ENCODE measurements at places on chromosomes 2 and 18.

DNA sequence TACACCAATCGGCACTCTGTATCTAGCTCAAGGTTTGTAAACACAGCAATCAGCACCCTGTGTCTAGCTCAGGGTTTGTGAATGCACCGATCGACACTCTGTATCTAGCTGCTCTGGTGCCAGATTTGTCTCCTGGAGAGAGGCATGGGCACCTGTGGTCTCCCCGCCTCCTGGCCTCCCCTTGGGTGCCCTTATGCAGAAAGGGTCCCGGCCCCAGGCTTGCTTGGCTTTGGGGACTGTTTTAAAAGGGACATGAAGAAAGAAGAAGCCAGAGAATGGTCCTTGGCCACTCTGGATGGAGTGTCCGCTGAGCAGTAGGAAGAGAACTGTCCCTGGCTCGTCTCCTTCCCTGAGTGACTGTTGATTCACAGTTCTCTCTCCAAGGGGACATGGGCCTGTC lies 11.5 kb upstream of the ALPP start:
- DNase-seq, result no peak

- no peak for DNase-seq
Observed at GRCh38 chr18:13371689-13372418, 153.3 kb downstream of the LDLRAD4 start.

GRCh38 chr2:197307933-197308521 lies 2.6 kb downstream of the ANKRD44 start:
- DNase-seq, result no peak

DNA sequence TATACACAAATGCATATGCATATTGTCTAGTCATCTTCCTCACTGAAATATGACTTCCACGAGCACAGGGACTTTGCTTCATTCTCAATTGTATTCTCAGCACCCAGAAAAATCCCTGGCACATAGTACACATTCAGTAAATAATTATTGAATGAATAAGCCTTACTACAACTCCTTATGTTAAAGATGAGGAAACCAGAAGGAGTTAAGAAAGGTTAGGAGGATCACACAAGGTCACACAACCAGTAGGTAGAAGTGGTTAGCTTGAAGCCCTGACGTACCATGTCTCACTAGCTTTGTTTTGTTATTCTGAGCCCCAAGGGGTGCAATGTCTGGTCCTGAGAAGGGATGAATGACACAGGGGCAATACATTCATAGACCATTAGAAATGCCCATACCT lies 220.9 kb upstream of the PID1 start:
- no peak for DNase-seq

DNA sequence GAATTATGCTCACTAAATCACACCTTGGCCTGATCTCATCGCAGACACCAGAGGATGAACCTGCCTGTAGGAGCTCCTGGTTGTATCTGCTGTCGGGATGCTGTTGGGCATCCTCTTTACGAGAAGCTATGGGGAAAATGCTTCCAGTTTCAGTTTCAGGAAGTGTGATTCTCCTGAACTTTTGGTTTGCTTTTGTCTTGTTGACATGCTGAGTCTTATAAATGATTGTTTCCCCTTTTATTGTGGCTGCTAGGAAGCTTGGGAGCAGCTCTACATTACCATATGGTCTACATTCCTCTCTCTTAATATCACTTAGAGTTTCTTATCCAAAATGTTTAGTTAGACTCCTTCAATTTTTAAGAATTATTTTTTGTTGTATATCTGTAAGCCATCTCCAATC lies 227.5 kb downstream of the MTX2 start:
- no peak for DNase-seq

GRCh38 chr2:206890926-206891325 lies 48.4 kb upstream of the CPO start:
- DNase-seq, result no peak

- DNase-seq, result no peak
Observed at GRCh38 chr2:183089192-183089851, 10.8 kb downstream of the DUSP19 start.

GRCh38 chr18:6796511-6796910 lies 67.0 kb downstream of the ARHGAP28 start:
- DNase-seq, result no peak

All from NCI-H226 (cell line).